Stimulated activated CD4-positive, alpha-beta T cell treated with anti-CD3 and anti-CD28 coated beads, Interleukin-1b, Interleukin-23, amount 100 ng/mL, for 1 hour (primary cell): ENCODE measurements at places on chromosomes 6 and 20.

DNA sequence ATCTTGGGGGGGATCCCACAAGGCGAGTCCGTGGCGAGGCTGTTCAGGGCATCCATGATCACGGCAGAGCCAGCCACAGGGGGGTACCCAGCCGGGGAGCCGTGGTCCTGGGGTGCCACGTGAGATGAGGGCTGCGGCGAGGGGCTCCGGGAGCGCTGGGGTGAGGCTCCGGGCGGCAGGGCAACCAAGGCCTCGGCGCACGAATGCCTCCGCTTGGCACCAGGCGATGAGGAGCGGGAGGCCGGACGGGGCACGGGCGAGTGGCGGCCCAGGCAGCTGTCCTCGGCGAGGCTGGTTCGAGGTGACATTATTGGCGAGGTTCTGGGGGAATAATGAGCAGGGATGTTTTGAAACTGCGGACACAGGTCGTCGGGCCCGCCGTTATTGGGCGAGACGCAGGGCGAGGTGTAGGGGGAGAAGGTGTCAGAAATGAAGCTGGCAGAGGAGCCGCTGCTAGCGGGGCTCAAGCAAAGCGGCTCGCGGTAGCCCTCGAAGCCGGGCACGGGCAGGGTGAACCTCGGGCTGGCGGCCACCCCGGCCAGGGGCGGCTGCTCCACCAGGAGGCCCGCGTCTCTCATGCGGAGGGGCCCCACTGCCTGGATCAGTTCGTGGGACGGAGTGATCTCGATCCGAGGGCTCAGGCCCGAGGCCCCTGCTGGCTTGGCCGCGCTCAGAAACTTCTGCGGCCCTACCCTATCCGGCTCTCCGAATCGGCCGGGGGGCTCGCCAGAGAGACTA is 19.1 kb downstream of the NFATC2 start:
- no peak for DNase-seq

DNA sequence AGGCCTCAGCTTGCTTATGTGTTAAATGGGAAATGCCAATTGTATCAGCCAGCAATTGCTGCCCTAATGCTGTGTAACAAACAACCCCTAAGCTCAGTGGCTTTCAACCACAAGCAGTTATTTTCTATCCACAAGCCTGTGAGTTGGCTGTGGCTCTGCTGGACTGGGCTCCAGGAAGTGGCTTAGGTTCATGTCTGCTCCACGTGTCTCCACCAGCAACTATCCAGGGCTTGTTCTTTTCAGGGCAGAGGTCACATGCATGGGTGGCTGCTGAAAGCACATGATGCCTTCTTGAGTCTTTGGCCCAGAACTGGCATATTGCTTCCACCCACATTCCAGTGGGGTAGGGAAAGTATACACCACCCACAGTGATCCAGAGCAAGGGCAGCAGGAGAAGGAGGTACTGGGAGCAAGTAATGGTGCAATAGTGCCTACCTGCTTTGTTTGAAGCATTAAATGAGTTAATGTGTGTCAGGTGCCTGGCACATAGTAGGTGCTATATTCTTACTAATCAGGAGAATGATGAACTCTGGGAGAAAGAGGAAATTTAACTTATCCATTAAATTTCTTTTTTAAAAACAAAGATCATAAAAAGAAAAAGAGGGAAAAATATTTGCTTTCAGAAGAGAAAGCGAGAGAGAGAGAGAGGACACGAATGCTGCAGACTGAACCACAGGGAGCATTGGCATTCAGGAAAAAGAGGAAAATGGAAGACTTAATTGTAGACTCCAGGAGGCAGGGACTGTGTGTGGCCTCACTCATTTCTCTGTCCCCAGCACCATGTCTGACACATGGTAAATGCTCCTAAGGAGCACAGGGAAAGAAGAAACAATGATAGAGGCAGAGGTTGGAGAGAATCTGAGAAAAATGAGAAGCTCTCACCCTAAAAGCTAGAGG is 25.2 kb upstream of the RNF24 start:
- no peak for DNase-seq

GRCh38 chr6:92510137-92510536 is 909.2 kb downstream of the EPHA7 start:
- DNase-seq: no peak

GRCh38 chr20:61998343-61999121 is 67.1 kb downstream of the TAF4 start:
- DNase-seq: no peak

GRCh38 chr20:35347011-35347410 is 54.8 kb upstream of the FAM83C start:
- DNase-seq: no peak

DNA sequence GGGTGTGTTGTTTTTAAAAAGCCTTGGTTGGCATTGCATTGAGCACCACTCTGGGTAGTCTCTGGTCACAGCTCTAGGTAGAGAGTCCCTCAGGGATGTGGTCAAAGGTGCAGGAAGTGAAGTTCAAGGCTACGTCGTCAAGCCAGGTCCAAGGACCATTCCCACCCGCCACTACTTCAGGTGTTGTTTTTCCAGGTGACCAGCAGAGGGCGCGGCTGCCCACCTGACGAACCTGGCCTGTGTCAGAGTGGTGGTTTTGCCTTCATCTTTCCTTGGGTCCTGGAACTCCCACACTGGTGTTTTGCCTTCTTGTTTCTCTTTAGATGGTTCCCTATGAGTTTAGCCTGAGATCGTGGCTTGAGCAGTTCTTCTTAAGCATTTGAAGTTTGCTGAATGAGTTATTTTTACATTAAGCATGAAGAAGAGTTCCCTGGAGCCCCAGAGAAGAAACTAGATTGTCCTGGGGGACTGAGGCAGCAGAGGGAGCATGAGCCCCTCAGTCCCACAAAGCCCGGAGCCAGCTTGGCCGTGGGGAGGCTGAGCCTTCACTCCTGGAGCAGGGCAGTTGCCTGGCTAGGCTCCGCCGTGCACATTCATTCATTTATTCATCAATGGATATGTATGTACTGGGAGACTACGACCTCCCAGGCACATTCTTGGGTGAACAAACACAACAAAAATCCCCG is 5.6 kb upstream of the PHACTR3 start:
- no peak for DNase-seq
